Midbrain (tissue), 1 donor: ENCODE measurements at places on chromosomes 13 and 19.

GRCh38 chr13:40116008-40116407 is 460.5 kb downstream of the COG6 start:
- DNase-seq = no peak

DNA sequence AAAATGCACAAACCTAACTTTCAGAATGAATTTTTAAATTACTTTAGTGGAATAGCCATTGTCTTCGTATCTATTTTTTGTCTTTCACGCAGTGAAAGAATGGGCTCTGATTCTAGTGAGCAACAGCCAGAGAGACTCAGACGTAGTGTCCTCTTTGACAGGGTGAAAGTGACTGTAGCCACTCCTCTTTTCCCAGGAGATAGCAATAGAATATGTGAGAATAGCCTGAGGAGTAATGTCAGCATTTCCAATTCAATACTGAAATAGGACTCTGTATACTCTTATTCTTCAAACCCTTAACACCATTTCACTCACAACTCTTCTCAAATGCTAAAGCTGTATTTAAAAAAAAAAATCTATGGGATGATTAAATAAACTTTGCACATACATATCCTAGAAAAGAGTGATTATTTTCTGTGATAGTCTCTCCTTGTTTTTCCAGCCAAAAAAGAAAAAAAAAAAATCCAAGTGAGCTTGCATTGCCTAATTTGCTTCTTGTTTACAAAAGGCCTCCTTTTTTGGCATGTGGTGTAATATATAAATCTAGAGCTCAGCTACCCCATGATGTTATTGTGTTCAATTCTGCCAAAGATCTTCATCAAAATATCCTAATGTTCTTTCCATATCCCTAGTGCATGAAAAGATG is 626.1 kb upstream of the SLITRK6 start:
- DNase-seq = no peak

GRCh38 chr19:33066543-33066942 is 1.9 kb upstream of the RHPN2 start:
- no peak for DNase-seq

- no peak for DNase-seq
Observed at GRCh38 chr19:13670846-13671245, 93.5 kb upstream of the MRI1 start.

GRCh38 chr13:19834704-19835103 is 28.7 kb downstream of the ZMYM5 start:
- no peak for DNase-seq

GRCh38 chr13:72208112-72208645 is 341.2 kb upstream of the DACH1 start:
- DNase-seq = no peak

- DNase-seq = no peak
Observed at GRCh38 chr19:35136231-35136630, 1.4 kb upstream of the LGI4 start.

GRCh38 chr19:23395041-23395721 is at the start of gene ZNF91:
ZNF91 (minus strand) TSS chr19:23395471; CDS start chr19:23395354, 117 bp downstream.
- DNase-seq = peak; percentile 98

- no peak for DNase-seq
Observed at GRCh38 chr19:51119101-51119500, 5.6 kb upstream of the SIGLEC9 start.

DNA sequence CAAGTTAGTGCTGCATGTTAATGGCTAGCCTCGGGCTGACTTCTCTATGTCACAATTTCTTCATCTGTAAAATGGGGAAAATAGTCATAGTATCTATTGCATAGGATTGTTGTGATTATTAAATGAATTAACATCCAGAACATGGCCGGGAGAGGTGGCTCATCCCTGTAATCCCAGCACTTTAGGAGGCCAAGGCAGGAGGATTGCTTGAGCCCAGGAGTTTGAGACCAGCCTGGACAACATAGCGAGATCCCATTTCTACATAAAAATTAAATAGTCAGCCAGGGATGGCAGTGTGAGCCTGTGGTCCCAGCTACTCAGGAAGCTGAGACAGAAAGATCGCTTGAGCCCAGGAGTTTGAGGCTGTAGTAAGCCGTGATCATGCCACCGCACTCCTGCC is 21.8 kb upstream of the FBL start:
- no peak for DNase-seq

DNA sequence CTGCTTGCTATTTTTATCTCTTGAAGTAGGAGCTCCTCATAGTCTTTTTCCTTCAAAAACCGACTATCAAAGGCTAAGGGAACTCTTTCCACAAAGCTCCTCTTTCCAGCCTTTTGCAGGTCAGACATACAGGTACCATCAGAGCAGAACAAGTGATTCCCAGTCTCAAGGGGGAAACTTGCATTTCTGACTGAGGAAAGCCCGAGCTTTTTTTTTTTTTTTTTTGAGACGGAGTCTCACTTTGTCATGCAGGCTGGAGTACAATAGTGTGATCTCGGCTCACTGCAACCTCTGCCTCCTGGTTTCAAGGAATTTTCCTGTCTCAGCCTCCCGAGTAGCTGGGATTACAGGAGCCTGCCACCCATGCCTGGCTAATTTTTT is 32.0 kb downstream of the RUBCNL start:
- no peak for DNase-seq

DNA sequence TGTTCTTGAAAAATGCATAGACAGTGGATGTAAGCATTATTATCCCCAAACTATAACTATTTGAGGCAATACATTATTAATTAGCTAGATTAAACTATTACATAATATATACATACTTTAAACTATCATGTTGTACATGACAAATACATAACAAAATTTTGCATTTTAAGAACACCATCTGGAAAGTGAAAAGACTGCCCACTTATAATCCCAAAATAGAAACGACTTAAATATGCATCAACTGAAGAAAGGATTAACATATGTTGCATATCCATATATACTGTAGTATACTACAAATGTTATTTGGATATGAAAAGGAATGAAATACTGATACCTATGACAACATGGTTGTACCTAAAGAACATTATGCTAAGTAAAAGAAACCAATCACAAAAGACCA is 700.8 kb upstream of the SPRY2 start:
- DNase-seq = no peak

DNA sequence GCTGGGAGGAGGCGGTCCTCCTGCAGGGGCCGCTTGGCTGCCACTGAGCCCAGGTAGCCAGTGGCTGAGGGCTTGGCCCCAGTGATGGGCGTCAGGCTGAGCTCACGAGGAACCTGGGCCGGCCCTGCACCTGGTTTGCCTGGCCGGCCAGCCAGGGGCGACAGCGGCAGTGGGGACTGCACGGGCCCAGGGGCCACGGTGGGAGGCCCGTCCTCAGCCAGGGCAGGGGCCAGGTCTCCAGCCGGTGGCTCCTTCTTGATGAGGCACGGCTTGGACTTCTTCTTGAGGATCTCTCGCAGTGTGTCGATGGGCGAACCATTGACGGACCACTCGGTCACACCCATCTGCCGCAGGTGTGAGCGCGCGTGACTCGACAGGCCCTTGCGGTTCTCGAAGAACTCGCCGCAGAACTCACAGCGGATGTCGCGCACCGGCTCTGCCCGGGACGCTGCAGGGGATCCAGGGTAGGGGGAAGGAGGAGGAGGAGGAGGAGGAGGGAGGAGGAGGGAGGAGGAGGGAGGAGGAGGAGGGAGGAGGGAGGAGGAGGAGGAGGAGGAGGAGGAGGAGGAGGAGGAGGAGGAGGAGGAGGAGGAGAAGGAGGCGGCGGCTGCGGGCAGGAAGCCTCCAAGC is 6.6 kb upstream of the AKAP8L start:
- DNase-seq = no peak

GRCh38 chr13:79723519-79724024 is 242.6 kb downstream of the NDFIP2 start:
- DNase-seq = no peak

GRCh38 chr19:55161571-55162322 is 4.2 kb upstream of the TNNI3 start:
- no peak for DNase-seq

- no peak for DNase-seq
Observed at GRCh38 chr13:42137856-42138537, 89.5 kb downstream of the DGKH start.

GRCh38 chr19:45464852-45465441 is 2.8 kb upstream of the FOSB start:
- DNase-seq = no peak

DNA sequence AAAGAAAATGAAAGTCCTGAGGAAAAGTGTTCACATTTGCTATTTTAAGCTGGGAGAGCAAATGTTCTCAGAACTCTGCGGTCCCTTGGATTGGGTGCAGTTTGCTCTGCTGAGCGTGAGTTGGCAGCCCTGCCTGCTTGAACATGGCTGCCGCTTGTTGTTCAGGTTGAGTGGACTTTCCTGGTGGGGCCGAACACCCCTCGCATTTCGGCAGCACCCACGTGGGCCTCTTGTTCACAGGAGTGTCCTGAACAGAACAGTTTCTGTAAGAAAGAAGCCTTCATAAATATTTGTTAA is 10.8 kb upstream of the RNF113B start:
- DNase-seq = peak; percentile 26

DNA sequence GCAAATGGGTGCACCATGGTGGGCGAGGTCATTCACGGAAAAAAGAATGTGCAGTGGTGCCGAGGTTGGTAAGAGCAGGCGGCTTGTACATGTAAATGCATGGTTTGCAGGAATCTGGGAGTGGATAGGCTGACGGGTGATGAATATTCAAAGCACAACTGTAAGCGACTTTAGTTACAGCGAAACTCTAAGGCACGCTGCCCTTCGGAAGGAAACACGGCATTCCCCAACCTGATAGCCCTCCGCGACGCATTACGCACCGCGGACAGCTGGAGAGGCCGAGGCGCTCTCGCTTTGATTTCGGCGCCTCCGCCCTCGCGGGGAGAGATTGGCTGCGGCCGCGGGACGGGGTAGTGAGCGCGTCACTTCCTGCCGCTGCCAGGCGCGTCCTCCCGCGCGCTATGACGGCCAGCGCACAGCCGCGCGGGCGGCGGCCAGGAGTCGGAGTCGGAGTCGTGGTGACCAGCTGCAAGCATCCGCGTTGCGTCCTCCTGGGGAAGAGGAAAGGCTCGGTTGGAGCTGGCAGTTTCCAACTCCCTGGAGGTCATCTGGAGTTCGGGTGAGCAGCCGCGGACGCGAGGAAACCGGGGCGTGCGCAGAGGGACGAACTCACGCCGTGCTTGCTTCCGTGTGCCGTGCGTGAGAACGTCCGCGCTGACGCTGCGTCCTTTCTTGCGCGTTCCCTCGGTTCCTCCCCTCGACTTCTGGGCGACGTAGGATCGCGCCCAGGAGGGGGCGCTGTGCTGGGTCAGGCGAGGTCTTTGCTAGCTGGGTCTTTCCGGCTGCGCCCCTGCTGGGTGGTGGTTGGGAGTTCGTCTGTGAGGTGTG is at the start of gene NUDT15:
NUDT15 (plus strand) TSS at position 381 of the 828 bp plus-strand sequence; CDS start at position 402, 21 bp downstream.
- peak; percentile 96 for DNase-seq

GRCh38 chr19:18612772-18613588 is at the start of gene TMEM59L:
TMEM59L (plus strand) TSS chr19:18612870; CDS start chr19:18612959, 89 bp downstream.
- DNase-seq = peak; percentile 56

- DNase-seq = no peak
Observed at GRCh38 chr13:22432690-22433089, 748.1 kb upstream of the SGCG start.

DNA sequence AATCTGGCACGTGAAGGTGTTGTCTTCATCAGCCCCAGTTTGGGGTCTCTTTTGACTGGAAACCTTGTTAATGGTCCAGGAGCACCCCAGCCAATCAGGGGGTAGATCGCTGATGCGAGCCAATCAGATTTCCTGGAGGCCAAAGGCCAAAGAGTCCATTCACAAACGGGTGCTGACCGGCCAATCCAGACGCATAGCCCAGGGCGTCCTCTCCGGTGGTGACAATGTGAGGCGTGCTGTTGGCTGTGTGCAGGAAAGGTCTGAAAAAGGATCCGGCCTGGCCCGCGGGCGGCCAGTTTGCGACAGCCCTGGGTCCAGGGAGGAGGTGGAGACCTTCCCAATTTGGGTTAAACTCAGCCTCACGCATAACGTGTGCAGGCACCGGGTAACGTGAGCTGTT is 3.1 kb downstream of the MAST3 start:
- DNase-seq = peak; percentile 38

DNA sequence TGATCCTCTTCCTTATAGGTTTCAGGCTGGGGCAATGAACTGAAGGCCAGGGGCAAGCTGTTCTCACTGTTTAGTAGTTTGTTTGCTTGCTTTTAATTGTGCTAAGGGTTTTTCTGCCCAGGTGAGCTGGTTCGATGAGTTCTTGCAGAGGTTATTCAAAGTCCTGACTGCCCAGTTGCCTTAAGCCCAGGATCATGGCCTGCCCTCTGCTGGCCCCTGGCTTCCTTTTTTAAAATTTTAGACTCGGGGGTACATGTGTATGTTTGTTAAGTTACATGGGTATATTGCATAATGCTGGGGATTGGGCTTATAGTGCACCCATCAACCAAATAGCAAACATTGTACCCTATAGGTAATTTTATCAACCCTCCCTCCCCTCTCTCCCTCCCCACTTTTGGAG is 65.7 kb downstream of the ZNF536 start:
- no peak for DNase-seq

DNA sequence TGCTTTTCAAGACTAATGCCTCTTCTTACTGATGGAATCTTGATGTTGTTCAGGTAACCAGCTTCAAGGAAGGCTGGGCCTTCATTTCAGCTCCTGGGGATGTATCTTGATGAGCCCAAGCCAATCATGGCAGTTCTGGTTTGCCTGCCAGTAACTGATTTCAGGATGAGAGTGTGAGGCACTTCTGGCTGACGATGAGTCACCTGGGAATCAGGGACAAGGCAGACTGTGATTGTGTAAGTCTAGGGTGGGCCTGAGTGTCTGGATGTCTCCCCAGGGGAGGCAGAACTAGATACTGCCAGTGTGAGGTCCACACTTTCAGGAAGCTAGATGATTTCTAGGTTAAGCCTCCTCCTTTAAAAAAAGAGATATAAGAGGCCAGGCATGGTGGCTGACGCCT is 77.3 kb upstream of the KL start:
- DNase-seq = no peak

GRCh38 chr19:14519860-14520407 is 1.7 kb upstream of the DNAJB1 start:
- no peak for DNase-seq

DNA sequence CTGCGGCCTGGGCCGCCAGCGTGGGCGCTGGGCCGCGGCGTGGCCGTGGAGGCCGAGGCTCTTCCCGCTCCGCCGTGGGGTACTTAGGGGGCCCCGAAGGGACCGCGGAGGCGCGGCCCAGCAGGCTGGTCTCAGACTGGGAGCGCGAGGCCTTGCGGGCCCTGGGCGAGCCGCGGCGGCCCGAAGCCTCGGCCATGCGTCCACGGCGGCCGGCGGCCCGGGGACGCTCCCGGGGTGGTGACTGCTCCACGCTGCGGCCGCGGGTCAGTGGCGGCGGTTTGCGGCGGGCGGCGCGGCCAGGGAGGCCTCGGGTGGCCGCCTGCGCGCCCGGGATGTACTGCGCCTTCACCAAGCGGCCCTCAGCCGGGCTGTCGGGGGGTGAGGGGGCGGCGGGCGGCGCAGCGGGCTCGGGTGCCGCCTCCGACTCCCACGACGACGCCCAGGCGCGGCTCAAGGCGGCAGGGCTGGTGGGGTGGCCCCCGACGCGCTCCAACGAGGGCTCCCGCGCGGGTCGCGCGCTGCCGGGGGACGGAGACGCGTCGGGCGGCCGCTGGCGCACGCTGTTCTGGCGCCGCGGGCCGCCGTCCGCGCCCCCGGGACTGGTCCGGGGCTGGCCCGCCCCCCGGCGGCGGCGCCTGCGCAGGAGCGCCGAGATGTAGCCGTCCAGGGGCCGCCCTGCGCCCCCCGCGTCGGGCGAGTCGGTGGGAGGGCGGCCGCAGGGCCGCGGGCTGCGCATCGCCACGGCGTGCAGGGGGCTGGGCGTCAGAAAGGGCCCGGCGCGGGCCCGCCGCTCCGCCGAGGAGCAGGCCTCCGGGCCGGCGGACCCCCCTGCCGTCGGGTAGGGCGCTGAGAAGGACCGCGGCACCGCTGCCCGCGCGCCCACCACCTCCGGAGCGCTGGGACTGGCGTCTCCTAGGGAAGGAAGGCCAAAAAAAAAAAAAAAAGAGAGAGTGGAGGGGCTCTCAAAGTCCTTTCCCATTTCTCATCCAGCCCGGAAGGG is 11.7 kb downstream of the DACT3 start:
- no peak for DNase-seq
